Stimulated activated CD4-positive, alpha-beta T cell treated with anti-CD3 and anti-CD28 coated beads, Interleukin-15, amount 100 ng/mL, for 1 hour (primary cell): ENCODE measurements at places on chromosomes 13 and 19.

- no peak for DNase-seq
Observed at GRCh38 chr19:13460045-13460444, 46.2 kb downstream of the CACNA1A start.

DNA sequence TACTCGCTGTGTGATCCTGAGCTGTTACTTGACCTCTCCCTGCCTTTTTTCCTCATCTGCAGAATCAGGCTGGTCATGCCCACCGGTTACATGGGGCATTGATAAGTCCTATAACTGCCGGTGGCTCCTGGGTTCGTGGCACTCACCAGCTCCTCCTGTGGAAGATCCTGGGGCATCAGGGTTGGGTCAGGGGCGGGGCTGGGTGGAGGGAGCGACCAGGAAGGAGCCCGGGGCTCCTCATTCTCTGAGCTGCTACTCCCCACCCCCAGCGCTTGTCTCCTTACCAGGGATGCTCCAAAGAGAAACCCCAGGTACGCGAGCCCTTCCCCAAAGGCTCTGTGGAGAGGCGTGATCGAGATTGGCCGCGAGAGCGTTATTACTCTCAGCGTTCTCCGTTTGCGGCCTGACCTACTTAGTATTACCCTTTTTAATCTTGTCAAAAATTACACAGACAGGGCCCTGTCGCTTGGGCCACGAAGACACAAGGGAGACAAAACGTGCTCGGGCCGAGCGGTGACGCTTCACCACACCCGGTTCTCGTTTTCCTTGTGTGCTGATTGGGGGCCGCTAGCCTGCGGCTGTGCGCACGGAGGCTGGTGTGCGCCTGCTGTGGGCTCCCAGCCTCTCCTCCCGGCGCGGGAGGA lies 10.7 kb downstream of the HDGFL2 start:
- DNase-seq: no peak

DNA sequence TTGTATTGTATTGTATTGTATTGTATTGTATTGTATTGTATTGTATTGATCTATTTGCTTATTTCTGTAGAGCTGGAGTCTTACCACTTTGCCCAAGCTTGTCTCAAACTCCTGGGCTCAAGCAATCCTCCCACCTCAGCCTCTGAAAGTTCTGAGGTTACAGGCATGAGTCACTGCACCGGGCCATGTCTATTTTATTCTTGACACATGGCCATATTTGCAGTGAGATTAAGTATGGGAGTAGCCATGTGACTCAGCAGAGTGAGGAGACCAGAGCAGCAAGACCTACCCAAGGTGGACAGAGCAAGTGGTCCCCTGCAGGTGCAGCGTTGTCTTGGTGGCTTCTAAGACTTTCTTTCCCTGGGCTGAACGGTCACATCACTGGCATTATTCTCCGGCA lies 49.1 kb upstream of the UBAC2 start:
- DNase-seq: no peak

GRCh38 chr19:54457773-54458647 lies 5.6 kb downstream of the LENG9 start:
- no peak for DNase-seq

DNA sequence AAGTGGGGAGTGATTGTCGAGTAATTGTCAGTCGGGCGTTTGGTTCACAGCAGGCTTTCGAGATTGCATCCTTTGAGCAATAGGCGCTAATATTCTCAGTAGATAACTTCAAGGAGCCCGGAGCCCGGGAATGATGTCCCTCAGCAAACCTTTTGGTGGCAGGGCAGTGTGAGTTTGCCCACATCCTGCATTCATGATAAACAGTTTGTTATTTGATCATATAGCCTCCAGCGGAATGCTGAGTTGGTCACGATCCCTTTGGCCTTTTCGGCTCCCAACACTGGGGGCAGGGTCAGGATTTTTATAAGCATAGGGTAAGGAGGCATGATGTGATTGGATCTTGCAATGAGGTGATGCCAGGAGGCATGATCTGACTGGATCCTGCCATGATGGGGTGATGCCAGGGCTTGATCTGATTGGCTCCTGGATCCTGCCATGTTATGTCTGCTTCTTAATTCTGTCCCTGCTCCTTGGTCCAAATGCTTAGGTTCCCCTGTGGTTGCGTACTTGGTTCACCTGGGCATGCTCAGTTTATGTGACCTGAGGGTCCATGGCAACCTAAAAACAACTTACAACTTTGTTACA lies 38.2 kb upstream of the IGSF23 start:
- DNase-seq: no peak

- DNase-seq: no peak
Observed at GRCh38 chr19:31071136-31071855, 277.9 kb downstream of the TSHZ3 start.

- DNase-seq: no peak
Observed at GRCh38 chr19:12752056-12752781, 628 bp downstream of the BEST2 start.

GRCh38 chr13:24360106-24360505 lies 50.7 kb downstream of the C1QTNF9 start:
- DNase-seq: no peak

- no peak for DNase-seq
Observed at GRCh38 chr13:43816401-43816889, 29.7 kb upstream of the ENOX1 start.

DNA sequence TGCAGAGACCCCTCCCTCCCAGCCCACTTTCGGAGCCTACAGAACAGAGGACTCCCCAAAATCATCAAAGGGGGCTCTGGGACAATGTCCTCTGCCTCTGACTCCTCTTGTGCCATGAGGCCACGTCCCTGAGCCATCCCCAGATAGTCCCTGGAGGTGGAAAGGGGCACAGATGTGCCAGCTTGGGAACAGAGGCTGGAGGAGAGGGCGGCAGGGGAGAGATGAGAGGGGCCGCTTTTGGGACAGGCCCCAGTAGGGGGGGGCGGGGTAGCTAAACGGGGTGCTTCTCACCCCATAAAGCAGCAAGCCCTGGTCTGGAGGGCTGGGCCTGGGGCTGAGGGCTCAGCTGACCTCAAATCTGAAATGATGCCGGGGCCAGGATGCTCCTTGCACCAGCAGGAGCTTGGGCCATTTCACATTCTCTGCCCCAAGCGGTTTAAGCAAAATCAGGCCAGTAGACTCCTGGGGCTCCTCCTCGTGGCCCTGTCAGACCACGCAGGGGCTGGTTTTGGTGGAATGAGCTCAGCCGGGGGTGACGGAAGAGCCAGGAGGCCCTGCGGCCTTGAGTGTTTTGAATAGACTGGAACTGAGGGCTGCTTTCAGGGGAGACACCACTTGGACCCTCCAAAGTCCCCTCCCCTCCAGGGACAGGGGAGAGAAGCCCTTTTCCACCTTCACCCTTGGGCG lies 27.1 kb downstream of the ONECUT3 start:
- DNase-seq: no peak

DNA sequence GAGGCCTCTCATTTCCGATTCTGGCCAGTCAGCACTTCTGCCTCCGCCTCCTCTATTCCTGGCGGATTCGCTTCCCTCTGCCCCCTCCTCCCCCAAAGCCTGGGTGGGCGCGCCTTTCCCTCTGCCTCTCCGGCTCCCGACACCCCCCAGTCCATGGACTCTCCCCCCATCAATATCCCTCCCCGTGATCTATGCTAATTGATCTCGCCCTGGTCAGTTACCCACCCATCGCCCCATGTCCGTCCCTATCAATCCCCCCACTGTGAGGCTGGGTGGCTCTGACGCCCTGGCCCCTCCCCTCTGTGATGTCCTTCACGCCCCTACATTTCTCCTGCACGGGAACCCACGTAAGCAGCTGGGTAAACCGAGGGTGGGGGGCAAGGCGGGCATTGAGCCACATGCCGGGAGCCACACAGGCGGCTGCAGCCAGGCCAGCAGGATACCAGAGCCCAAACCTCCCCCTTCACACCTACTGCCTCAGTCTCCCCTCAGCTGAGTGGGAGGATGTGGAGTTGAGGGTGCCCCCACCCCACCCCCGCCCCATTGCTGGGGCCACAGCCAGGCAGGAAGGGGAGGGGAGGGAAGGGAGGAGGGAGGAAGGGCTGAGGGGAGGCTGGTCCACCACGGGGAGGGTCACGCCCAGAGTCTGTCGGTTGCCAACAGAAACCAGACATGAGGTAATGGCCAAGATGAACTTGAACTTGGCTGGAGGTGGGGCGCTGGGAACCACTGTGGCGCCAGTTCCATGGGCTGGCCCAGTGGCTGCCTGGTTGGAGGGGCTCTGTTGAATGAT lies 21.0 kb downstream of the SMIM24 start:
- no peak for DNase-seq

GRCh38 chr13:19681517-19681916 lies 48.1 kb downstream of the MPHOSPH8 start:
- no peak for DNase-seq
